Smooth muscle cell of the brain vasculature (primary cell): ENCODE measurements at places on chromosomes 13 and 19.

DNA sequence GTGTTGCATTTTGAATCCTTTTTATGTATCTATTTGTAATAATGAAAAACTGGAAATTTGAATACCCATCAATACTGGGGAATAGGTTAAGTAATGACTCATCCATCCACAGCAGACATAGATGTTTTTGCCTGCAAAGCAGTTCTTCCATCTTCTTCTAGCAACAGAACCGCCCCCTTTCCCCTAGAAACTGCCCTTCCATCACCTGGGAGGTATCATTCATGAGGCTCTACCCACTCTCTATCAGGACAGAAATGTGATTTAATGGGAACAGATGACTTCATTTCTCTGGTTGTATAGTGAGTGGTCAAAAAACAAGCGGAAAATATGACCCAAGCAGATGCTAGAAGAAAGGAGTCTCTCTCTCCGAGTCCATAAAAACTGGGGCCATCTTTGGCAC, 532.8 kb downstream of the UQCRFS1 start:
- DNase-seq: no peak

- no peak for DNase-seq
These were observed 20.8 kb downstream of the NOVA2 start for GRCh38 chr19:45952686-45953505.

DNA sequence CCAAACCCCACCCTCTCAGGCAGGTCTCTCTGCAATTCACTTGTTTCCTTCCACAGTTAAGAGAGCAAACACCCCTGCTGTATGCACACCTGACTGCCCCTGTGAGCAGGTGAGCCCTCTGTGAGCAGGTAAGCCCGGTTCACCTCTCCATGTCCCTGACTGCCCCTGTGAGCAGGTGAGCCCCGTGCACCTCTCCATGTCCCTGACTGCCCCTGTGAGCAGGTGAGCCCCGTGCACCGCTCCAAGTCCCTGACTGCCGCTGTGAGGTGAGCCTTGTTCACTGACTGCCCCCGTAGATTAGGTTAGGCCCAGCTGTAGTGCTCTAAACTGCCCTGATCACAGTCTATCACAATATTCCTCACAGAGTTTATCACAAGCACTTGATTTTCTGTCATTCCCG, 29.2 kb downstream of the TMTC4 start:
- DNase-seq: no peak

- no peak for DNase-seq
These were observed 6.6 kb upstream of the OR10H5 start for GRCh38 chr19:15780610-15781418.

DNA sequence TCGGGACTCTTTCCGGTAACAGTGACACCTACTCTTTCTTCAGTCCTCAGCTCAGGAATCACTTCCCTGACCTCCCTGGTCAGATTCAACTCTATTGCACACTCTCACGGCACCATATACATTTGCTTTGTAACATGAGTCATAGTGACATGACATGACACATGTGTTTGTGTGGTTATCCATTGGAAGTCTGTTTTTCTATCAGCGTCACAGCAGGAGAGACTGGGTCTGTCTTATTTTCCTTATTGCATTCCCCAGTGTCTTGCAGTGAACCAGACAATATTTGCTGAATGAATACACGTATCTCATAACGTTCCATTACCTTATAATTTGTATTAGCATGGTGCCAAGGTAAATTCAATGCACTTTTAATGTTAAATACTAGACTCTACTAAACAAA, 102.0 kb downstream of the DCLK1 start:
- DNase-seq: peak; percentile 89

DNA sequence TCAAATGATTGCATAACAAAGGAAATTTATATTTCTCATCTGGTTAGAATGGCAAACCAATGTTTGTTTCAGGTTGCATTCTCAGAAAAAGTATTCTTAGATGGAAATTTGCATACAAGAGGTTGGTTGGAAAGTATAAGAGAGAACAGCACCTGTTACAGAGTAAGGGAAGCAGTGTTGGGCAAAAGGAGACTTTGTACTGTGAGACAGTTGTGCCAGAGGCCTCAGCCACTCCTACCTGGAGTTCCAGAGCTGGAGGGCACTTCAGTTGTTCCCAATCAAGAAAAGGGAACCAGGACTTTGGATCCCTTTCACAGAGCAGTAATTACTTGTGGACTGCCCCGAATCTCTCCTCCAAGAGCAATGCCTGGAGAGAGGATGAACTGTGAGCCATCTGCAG, 81.8 kb downstream of the SPRY2 start:
- DNase-seq: no peak
